ENCODE measurements at places on chromosomes 16 and 17.

DNA sequence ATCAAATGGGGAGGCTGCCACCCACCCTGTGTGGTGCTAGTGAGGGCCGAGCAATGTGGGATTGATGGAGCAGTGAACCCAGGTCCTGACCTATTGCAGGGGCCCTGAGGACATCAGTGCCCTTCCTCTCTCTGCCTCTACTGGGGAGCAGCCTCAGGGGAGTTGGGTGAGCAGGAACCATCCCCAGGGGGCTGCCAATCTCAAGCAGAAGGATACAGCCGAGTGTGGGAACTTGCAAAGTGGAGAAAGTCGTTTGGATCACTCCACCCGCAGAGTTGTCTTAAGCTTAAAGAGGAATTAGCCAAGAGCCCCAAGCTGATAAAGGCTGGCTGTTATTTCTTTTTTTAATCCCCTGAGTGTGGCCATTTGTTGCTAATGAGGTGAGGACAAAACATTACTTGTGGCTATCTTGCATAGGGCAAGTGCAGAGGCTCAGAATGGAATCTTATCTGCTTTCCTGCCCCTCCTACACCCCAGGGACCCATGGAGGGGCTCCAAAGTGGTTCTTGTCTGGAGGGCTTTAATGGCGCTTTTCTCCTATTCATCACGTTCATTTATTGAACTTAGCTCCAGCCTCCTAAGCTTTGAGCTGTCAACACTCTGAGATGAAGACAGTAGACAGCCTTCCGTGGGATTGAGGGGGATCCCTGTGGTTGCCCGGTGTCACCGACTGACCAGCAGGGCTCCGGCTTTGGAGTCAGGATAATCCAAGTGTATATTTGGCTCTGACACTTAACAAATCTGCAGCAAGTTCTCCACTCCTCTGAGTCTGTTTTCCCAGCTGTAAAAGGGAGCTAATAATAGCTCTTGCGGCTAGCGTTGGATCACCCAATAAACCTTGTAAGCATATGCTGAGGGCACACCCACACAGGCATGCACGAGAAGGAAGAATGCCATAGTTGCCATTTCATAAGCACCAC is 45.1 kb downstream of the MYH11 start:
- no peak for DNase-seq

GRCh38 chr17:22703786-22704441 is 1011.6 kb downstream of the KCNJ18 start:
- no peak for DNase-seq

DNA sequence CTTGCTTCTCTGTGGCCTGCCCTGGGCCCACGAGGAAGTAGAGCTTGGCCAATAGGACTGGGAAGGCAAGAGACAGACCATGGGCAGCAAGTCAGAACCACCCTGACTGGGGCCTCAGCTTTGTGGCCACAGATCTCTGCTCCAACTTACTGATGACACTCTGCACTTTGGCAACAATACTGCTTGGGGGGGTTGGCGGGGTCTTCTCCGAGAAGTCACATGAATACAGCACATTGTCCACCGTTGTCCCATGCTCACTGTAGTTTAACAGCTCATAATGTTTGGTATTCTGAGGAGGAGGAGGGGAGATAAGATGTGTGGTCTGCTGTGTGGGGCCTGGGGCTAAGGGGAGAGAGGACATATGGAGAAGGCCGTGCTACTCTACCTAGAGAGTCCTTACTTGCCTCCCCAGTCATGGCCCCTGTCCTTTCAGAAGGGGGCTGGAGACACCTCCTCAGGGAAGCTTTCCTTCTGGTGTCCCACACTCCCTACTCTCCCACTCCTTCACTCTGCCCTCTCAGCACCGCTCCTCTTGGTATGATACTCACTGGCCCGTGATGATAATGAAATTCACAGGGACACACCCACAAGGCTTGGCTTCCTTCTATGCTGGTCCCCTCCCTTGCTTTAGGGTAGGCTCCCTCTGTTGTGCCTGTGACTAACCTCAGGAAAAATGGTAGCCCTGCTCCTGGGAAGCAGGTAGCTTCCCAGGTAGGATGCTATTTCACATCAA is 4.0 kb upstream of the DHRS13 start:
- DNase-seq, result no peak

GRCh38 chr16:88926374-88926990 is 50.5 kb downstream of the CBFA2T3 start:
- no peak for DNase-seq

DNA sequence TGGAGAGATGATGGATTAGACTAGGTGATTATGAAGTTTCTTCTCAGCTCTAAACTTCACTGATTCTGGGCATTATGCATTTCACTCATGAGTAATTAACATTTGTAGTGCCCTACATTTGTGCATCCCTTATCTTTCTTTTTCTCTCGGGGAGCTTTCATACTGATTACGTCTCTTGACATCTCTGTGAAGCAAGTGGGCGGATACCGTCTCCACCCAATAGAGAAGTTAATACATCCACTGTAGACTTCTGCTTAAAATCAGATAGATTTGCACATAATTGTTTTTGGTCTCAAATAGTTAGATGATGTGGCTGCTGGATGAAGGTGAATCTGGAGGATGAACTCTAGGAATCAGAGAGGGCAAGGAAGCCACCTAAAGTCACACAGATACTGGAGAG is 653.6 kb upstream of the EEF2KMT start:
- DNase-seq, result no peak
